ENCODE measurements at places on chromosomes 2 and 18.

GRCh38 chr18:77127769-77128671 lies 4.6 kb downstream of the MBP start:
- DNase-seq = no peak

- DNase-seq = no peak
These were observed 57.9 kb downstream of the NCK2 start for GRCh38 chr2:105802587-105802986.

- DNase-seq = no peak
These were observed 63.7 kb downstream of the BABAM2 start for GRCh38 chr2:27954221-27954673.

- no peak for DNase-seq
These were observed 68.9 kb downstream of the PLCL1 start for GRCh38 chr2:197873293-197873701.

GRCh38 chr2:96156926-96157648 lies 11.8 kb upstream of the DUSP2 start:
- peak; percentile 34 for DNase-seq

DNA sequence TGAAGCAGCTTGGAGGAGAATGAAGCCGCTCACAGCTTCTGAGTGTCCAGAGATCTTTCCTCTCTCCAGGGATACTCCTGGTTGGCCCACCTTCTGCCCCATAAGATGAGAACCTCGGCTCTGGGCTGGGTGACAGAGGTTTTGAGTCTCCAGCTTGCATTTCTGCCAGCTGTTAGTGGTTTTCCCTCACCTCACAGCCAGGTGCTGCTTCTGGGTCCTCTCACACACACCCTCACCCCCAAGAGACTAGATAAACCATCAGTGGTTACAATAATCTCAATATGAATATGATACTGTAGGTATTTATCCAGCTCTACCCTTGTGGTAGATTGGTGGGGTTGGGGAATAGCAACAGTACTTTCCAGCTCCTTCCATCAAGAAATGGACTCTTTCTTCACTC lies 161.7 kb upstream of the SIX3 start:
- DNase-seq = no peak

DNA sequence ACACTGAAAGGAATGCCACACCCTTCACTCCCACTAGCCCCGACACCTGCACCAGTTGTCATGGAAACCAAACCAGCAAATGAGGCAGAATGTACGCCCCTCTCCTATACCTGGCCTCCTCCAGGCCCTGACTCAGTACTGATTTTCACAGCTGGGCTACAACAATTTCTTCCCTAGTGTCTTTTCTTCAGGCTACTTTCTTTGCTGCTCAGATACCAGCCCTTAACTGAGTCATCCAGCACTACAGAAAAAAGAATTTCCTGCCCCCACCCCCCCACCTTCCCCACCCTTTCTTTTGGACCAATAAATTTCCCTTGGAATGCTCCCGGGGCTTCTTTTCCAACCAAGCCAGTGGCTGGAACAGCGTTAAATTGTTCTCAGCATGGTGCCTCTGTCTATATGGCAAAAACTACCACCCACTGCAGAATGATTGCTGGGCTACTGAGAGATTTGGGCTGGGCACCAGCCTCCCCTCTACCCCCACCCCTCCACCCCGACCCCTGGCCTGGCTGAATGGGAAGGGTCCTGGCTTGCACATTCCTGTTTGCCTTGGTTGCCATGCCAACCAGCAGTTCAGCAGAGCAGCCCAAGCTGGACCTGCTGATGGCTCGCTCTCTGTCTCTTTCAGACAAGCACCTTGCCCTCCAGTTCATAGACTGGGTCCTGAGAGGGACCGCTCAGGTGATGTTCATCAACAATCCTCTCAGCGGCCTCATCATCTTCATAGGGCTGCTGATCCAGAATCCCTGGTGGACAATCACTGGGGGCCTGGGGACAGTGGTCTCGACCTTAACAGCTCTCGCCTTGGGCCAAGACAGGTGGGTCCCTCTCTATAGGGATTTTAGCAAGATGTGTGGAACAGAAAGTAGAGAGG lies 11.3 kb downstream of the SLC14A2 start:
- peak; percentile 69 for DNase-seq

GRCh38 chr2:181879295-181879694 lies 12.2 kb upstream of the ITPRID2 start:
- DNase-seq = no peak

DNA sequence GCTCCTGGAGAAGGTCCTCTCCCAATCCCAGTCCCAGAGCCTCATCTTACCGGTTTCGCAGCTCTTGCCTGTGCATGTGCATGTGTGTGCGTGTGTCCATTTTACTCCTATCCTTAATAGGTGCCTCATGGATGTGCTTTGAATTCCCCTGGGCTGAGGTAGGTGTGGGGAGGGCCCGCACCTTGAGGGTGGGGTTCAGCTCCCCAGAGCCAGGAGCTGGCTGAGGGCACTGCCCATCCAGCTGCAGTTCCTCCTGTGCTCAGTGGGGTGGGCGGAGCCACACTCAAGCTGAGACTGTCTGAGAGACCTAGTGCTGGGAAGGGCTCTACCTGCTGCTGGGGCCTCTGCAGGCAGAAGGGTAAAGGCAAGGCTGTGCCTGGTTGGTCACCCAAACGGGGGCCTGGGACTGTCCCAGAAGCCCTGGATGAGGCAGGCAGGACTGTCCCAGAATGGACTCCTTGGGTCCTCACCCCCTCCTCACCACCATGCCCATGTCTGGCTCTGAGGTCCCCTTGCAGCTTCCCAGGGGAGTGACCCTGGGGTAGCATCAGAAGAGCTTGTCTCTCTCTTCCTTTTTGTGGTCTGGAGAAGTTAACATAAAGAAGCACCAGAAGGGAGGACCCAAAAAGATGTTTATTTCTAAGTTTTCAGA lies 8.9 kb downstream of the GDF7 start:
- peak; percentile 79 for DNase-seq

All from H7 (cell line).